ENCODE measurements at places on chromosomes 5 and 9. TPM values are rescaled to one million over a fixed set of nuclear protein-coding genes. Genes with fewer than 3 reads are reported as not detected.

Gene TYRP1
- not detected for total RNA-seq

Gene SLC6A19
- total RNA-seq: not detected

Gene NR5A1
- not detected for total RNA-seq

Gene SEPTIN8
- 26.9 TPM for total RNA-seq

Gene GDNF
- total RNA-seq: not detected

Gene TAF1L
- total RNA-seq: not detected

Gene CCNJL
- total RNA-seq: 0.16 TPM

Gene CARTPT
- not detected for total RNA-seq

Gene DDX4
- not detected for total RNA-seq

Gene TLE1
- 8.7 TPM for total RNA-seq

Gene LCN15
- total RNA-seq: not detected

Gene IL3
- not detected for total RNA-seq

Gene GPX8
- total RNA-seq: 140 TPM

Gene NPM1
- 814 TPM for total RNA-seq

Gene UBQLN1
- total RNA-seq: 66.6 TPM

Gene ANKRD34B
- not detected for total RNA-seq

Gene PCDHGA3
- total RNA-seq: 2.0 TPM

Gene GOLM1
- 69.3 TPM for total RNA-seq

Gene CCDC180
- under 0.01 TPM for total RNA-seq

Gene STING1
- total RNA-seq: 69.3 TPM

Gene TCOF1
- 16.4 TPM for total RNA-seq

Gene ARL14EPL
- total RNA-seq: not detected

Gene KCNT1
- not detected for total RNA-seq

Gene LECT2
- not detected for total RNA-seq

Gene PIK3R1
- 20.3 TPM for total RNA-seq

Gene SLC6A7
- total RNA-seq: not detected

Gene HAVCR2
- total RNA-seq: not detected

Gene GNA14
- 8.3 TPM for total RNA-seq

Gene EIF4E1B
- total RNA-seq: not detected

All from cardiac atrium fibroblast (primary cell).